ENCODE measurements at places on chromosomes 16 and 17. TPM values are rescaled to one million over a fixed set of nuclear protein-coding genes. Genes with fewer than 3 reads are reported as not detected.

- DNase-seq: no peak
These were observed 88.3 kb downstream of the PRKCB start for GRCh38 chr16:23924128-23924527.

- no peak for DNase-seq
These were observed 18.6 kb downstream of the GRIN2C start for GRCh38 chr17:74840989-74841666.

KRT40 gene
- not detected for total RNA-seq

PLD6 gene
- total RNA-seq: 1.1 TPM

- DNase-seq: no peak
These were observed 1.8 kb upstream of the RARA start for GRCh38 chr17:40307001-40307730.

MAP2K6 gene
- total RNA-seq: 28.3 TPM

GRCh38 chr17:27402943-27403342 lies 53.3 kb upstream of the KSR1 start:
- DNase-seq: no peak

DNA sequence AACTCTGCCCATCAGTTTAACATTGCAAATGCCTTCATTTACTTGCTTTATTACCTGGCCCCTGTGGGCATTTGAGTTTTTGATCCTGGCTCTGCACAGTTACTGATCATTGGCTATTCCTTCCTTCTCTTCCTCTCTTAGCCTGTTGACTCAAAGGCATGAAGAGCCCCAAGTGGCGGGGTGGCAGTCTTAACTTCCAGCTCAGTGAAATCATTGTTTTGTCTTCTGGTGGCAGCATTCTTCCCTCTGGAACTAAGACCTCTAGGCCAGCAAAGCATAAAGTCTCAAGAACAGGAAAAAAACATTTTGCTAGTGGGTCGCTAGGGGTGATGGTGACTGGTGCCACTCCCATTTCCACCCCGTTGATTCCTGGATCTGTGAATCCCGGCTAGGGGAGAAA lies 52.3 kb upstream of the MRTFB start:
- no peak for DNase-seq

- no peak for DNase-seq
These were observed 17.2 kb downstream of the ADAM11 start for GRCh38 chr17:44775838-44776621.

NLRC3 gene
- total RNA-seq: not detected

- no peak for DNase-seq
These were observed 17.5 kb downstream of the NOS2 start for GRCh38 chr17:27782791-27783206.

DCTN5 gene
- 96.5 TPM for total RNA-seq

DNA sequence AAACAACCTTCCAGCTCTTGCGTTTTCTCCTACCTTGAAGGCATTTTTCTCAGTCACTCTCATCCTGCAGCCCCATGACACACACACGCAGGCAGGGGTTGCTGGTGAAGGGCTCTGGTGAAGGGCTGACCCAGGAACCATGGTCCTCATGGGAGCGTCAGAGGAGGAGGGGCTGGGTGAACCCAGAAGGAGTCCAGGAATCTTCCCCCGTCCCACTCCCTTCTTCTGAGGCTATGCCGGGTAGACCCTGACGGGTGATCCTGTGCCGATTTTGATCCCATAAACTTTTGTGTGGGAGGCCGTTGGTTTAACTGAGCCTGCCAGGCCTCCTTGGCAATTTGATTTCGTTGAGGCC lies 278.4 kb upstream of the FOXF1 start:
- DNase-seq: no peak

DNA sequence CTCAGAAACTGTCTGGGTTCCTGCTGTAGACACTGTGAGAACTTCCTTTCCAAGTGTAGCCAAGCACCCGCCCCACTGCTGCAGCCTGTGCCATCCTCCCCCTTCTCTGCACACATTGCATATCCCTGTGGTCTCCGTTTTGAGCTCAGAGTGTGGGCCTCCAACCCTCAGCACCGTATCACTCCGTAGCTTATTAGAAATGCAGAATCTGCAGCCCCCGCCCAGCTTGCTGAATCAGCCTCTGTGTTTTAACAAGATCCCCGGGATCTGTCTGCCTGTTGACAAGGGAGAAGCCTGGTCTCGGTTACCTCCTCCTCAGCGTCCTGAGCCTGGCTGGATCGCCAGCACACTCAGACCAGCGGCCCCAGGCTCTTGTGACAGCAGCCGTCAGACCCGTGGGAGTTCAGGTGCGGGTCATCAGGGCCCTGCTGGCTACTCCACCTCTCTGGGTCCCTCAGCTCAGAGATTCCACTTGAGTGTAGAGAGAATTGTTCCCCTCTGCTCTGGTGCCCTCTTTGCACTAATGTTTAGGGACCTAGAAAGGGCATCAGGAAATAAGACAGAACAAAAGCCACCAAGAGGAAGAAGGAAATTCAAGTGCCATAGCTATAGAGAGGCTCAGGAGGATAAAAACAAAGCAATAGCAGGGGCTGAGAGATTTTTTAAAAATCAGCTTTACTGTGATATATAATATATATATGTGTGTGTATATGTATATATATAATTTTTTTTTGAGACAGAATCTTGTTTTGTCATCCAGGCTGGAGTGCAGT lies 92.3 kb downstream of the PITPNC1 start:
- DNase-seq: peak; percentile 57

DNA sequence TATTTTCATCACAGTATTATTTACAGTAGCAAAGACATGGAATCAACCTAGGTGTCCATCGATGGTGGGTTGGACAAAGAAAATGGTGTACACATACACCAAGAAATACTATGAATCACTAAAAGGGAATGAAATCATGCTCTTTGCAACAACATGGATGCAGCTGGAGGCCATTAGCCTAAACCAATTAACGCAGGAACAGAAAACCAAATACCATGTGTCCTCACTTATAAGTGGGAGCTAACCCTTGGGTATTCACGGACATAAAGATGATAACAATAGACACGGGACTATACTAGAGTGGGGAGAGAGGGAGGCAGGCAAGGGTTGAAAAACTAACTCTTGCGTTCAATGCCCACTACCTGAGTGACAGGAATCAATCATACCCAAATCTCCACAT lies 41.0 kb downstream of the MRPS23 start:
- DNase-seq: no peak

DNA sequence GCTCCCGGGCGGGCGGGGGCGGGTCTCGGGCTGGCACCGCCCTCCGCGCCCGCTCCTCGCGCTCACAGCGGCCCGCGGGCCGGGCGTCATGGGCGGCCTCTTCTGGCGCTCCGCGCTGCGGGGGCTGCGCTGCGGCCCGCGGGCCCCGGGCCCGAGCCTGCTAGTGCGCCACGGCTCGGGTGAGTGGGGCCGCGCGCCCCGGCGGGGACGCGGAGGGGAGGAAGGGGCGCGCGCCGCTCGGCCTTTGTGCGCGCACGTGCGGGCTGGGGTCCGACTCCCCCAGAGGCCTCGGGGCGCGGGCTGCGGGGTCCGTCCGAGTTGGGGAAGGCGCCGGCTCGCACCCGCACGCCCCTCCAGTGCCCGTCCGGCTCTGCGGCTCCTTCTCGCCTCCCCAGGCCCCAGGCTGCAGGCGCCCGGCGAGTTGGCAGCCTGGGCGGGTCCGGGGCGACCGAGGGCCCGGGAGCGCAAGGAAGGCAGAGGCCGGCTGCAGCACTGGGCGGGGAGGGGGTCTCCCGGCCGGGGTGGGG lies at the start of gene NME4:
Gene NME4 (plus strand): TSS at position 65 of the 527 bp plus-strand sequence. CDS start 24 bp downstream, at position 89.
- DNase-seq: peak; percentile 66

- no peak for DNase-seq
These were observed 8.8 kb downstream of the CDK5R1 start for GRCh38 chr17:32495359-32496231.

DNA sequence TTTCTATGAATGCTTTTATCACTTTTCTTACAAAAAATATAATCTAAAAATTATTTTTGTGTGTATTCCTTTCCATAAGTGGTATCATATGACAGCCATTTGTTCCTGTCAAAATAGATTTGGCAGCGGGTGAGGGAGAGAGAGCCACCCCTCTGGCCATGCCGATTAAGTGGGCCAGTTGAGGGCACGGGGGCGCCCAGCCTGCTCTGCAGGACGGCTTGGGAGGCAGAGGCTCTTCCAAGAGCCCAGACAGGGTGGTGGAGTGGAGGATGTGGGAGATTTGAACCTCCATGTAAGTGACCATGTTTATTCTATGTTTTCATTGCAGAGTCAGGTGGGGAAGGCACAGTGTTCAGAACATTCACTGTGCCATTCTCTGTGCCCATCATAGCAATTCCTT lies 88.8 kb downstream of the IRX3 start:
- no peak for DNase-seq

- DNase-seq: no peak
These were observed 38.6 kb upstream of the BRD7 start for GRCh38 chr16:50407351-50407750.

GRCh38 chr16:85891776-85892166 lies 7.2 kb upstream of the IRF8 start:
- no peak for DNase-seq

DNA sequence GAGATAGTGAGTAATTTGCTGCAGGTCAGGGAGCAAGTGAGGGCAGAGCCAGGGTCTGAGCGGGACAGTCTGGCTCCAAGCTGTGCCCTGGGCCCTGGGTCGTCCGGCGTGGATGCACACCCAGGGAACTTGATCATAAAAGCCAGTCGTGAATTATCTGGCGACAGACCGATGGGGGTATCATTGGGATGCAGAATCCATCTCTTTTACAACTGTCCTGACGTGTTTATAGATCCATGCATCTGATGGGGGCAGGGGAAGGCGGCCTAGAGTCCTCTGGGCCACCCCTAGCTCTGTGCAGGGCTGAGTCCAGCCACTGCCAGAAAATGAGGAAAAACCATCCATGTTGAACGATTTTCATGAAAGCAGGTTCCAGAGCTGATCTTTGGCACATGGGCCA lies 332.8 kb downstream of the C16orf95 start:
- DNase-seq: peak; percentile 6

GRCh38 chr16:25812215-25812614 lies 120.5 kb downstream of the HS3ST4 start:
- no peak for DNase-seq

KRTAP9-2 gene
- total RNA-seq: not detected

CMTM2 gene
- not detected for total RNA-seq

DNA sequence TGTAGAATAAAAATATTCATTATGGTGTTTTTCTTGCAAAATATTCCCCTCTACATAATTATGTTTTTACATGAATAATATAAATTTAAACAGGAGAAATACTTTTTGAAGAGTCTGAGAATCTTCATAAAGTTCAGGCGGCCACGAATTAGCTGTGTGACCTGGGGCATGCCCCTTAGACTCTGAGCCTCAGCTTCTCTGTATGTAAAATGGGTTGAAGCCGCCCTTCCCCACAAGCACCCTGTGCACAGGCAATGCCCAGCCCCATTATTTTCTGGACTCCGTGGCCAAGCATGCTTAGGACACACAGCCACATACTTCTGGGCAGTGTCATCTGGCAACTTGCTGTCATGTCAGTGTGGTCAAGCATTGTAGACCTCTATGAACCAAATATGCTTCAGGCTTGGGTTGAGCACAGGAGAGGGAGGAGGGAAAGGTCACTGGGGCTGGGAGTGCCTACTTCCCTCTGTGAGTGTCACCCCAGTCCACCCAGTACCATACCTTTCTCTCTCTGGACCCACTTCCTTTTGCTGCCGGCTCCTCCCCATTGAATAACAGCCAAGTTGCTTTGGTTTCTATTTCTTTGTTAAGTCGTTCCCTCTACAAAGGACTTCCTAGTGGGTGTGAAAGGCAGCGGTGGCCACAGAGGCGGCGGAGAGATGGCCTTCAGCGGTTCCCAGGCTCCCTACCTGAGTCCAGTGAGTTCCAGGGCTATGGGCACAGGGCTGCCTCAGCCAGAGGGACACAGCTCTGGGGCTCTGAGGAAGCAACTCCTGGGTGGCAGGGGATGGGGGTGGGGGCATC lies at the start of gene LGALS9:
Gene LGALS9 (plus strand): TSS at position 582 of the 804 bp plus-strand sequence. CDS start 78 bp downstream, at position 660.
- no peak for DNase-seq

GRCh38 chr17:48113201-48113676 lies 5.7 kb downstream of the SNX11 start:
- DNase-seq: no peak

DNA sequence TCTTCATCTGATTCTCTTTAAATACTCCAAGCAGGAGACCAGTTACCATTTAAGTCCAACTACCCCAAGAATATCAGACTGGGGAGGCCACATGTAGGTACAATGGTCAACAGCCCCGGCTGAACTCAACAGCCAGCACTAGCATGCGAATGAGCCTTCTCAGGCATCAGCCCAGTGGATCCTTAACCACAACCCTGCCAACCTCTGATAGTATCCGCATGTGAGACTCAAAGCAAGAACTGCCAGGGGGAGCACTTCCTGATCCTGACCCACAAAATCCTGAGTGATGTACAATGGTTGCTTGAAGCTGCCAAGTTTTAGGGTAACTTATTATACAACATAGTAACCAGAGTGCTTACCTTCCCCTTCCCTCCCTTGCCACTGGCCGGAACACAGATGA lies 4.0 kb downstream of the PYY start:
- DNase-seq: no peak

DNA sequence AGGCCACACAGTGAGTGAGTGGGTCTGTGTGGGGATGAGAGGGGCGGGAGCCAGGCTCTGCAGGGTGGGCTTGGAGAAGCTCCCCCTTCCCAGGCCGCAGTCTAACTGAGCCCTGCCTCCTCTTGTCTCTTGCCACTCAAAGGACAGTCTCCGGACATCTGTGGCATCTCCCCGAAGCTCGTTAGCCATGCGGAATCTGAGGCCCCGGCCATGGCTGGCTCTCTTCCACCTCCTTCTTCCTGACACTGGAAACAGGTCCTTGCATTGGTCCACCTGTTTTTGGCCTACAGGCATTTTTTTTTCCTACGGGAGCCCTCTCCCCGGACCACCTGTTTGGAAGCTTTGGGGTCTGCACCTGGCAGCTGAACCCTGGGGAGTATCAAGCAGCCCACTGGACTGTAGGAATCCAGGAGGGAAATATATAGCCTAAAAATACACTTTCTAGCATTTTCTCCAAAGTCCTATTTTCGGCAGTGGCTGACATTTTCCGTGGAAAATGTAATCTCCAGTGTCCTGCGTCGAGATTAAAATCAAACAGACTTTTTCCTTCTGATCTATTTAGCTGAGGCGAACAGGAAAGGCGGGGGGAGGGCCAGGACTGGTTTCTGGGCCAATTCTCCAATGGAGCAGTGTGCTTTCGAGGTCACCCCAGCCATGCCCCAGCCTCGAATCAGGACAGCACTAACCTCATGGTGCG lies 9.1 kb downstream of the ATP2A3 start:
- DNase-seq: no peak

OR4D2 gene
- total RNA-seq: not detected

DNA sequence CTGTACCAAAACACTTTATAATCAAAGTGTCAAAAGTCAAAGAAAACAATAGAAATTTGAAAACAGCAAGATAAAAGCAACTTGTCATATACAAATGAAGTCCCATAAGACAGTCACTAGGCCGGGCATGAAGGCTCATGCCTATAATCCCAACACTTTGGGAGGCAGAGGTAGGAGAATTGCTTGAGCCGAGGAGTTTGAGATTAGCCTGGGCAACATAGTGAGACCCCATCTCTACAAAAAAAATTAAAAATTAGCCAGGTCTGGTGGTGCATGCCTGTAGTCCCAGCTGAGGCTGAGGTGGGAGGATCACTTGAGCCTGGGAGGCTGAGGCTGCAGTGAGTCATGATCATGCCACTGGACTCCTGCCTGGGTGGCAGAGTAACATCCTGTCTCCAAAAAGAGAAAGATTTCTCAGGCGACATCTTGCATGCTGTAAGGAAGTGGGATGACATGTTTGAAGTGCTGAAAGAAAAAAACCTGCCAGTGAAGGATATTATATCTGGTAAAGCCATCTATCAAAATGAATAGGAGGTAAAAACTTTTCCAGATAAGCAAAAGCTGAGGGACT lies 98.7 kb upstream of the NACA2 start:
- no peak for DNase-seq

Data from glutamatergic neuron (in vitro differentiated cells).